ENCODE measurements at places on chromosomes 11 and 22.

DNA sequence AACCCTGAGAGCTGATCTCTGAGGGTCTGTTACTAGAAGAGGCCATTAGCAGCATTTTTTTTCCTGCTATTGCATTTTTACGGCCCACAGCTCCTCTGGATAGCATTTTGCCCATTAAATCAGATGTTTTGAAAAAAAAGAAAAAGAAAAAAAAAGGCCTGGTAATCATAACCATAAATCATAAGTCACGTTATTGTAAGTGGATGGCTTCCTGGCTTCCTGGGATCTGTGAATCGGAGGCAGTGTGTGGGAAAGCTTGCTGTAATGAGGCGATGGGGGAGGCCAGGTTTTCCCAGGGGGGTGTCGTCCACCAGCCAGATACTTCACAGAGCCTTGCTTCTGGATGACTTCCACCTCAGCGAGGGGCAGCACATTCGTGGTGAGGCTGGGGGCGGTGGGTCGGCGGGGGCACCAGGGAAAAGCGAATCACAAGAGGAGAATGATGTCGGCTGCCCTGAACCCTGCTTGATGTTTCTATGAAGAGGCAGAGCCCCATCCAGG, 106.5 kb upstream of the SYT13 start:
- no peak for DNase-seq

- peak; percentile 39 for DNase-seq
Observed at GRCh38 chr22:39543095-39543494, 10.5 kb upstream of the RPS19BP1 start.

GRCh38 chr22:29626497-29627195, 23.2 kb downstream of the NF2 start:
- DNase-seq: no peak

- DNase-seq: no peak
Observed at GRCh38 chr22:38474003-38474607, 6.2 kb downstream of the KDELR3 start.

DNA sequence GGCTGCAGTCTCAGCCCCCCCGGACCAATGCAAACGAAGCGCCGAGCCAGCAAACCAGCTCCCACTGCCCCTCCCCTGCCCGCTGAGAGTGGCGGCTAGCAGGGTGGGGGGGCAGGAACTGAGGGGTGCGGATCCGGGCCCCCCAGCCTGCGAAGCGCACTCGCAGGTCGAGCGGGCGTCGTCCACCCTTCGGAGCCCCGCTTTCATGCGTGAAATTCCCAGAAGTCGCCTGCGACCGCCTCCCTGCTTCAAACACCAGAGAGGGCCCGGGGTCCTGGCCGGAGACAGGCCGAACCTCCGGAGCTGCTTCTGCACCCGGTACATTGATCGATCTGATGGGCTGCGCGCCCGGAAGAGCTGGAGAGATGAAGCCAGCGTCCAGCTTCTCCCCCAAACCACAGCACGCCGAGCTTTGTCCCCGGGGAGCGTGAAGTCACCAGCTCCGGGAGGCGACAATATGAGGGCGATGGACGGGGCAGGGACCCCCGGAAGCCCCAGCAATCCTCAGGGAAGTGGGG, 646 bp upstream of the PATZ1 start:
- peak; percentile 77 for DNase-seq

DNA sequence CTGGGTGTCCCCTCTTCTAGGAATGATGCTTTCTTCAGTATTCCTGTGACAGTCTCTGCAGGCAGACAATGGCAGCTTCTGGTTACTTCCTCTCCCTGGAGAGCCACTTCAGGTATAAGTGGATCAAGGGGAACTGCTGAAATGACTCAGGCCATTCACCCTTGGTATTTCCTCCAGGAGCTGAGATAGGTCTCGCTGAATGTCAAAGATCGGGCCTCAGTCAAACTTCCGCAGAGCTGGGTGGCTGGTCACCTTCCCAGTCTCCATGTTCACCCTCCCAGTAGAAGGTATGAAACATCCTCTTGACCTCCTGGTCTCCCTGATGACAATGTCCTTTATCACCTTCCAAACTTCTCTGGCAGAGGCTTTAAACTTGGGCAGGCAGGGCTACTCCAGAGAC, 1.8 kb upstream of the ANKK1 start:
- DNase-seq: no peak
